ENCODE measurements at places on chromosomes 1 and 21.

GRCh38 chr1:154478639-154479038, 23.4 kb upstream of the TDRD10 start:
- no peak for DNase-seq

- DNase-seq, result no peak
Measured at GRCh38 chr1:3620708-3621107, 4.1 kb upstream of the TPRG1L start.

GRCh38 chr1:183180218-183180617, 5.8 kb upstream of the LAMC2 start:
- DNase-seq, result peak; percentile 86

GRCh38 chr1:24709791-24710441, 35.3 kb upstream of the CLIC4 start:
- no peak for DNase-seq

DNA sequence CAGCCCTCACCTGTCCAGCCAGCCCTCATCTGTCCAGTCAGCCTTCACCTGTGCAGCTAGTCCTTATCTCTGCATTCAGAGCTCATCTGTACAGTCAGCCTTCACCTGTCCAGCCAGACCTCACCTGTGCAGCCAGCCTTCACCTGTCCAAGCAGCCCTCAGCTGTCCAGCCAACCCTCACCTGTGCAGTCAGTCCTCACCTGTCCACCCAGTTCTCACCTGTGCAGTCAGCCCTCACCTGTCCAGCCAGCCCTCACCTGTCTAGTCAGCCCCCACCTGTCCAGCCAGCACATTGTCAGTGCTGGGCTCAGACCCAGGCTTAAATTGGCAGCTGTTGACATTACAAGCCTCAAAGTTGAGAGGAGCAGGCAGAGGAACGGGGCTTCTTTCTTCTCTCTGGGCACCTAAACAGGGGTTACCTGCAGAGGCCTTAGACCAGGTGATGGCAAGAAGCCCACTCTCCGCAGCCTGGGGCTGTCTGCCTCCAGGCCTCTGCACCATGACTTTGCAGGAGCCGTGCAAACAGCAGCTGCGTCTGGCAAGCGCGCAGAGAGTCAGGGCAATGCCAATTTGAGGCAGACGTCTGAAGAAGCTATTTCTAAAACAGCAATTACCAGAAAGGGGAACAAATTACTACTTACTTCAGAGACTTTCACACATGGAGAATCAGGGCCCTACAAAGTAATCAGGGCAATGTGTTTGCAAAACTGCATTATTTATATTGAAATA, 506.1 kb downstream of the NPHP4 start:
- no peak for DNase-seq
